ENCODE measurements at places on chromosomes 11 and 22. TPM values are rescaled to one million over a fixed set of nuclear protein-coding genes. Genes with fewer than 3 reads are reported as not detected.
A peak's percentile ranks its signal among the peaks of the same experiment; 100 is the strongest.

Gene INSC
- total RNA-seq = not detected

Gene UPB1
- total RNA-seq = 6.7 TPM

Gene TESMIN
- 22.1 TPM for total RNA-seq

Gene OR4A16
- not detected for total RNA-seq

Gene CATSPERZ
- total RNA-seq = 16.7 TPM

Gene SLC22A9
- total RNA-seq = 1.7 TPM

Gene GPHA2
- total RNA-seq = not detected

Gene P2RX6
- total RNA-seq = not detected

GRCh38 chr11:13883042-13883441 is 79.5 kb upstream of the SPON1 start:
- H3K27me3 ChIP-seq = no peaks in the 10 kb centered on the region
- no peaks in the 10 kb centered on the region for H3K36me3 ChIP-seq
- H3K4me1 ChIP-seq = no peaks in the 10 kb centered on the region
- DNase-seq = no peak

DNA sequence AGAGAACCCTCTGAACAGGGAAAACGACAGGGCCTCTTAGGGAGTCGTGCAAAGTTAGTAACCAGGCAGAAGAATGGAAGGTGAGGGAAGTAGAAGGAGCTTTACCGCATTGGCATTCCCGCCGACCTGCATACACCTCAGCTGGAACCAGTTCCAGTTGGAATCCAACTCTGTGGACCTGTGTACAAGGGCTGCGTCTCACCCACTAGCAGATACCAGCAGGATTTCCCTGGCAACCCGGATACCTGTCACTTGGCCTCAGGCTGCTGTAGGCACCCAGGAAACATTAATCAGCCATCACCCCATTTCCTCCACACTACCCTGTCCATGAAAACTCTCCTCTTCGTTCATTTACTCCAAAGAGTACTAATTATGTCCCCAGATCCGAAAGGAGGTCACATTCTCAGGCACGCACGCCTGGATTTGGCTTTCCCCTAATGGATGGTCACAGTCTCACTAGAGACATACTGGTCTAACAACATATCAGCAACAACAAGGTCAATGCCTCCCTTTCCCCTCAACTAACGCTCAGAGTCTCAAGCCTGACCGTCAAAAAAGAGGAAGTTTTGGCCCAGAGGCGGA is 842 bp downstream of the ARFGAP2 start:
- H3K4me1 ChIP-seq = peaks cover 8% of the 10 kb centered on the region
- peak overlapping the region; percentile 99 for H3K4me3 ChIP-seq
- H3K27me3 ChIP-seq = no peaks in the 10 kb centered on the region
- H3K36me3 ChIP-seq = peaks cover 12% of the 10 kb centered on the region
- H3K27ac ChIP-seq = peak overlapping the region; percentile 99
- DNase-seq = no peak

DNA sequence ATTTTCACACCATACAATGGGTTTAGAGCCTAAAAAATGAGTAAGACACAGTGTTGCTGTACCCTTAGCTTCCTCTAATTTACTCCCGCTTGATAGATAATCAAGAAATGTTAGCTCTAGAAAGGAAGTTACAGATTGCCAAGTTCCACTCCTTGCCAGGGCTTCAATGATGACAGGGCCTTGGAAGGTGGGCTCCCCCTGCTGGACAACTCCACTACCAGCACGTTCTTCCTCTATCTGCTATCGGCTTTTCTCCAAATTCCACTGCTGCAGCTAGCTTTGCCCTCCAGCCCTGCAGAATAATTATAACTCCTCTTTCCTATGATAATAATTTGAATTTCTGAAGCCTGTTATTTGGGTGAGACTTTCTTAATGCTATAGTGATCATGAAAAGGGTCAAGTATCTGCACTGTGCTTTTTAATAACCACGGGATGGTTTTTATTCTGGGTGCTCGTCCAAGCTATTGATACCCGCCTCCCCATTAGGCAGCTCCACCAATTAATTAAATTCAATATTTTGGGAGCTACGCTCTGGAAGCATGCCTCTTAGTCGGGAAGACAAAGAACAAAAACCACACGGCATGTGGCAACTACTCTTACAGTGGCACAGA is 9.0 kb downstream of the SYN3 start:
- H3K36me3 ChIP-seq = no peaks in the 10 kb centered on the region
- H3K27me3 ChIP-seq = no peaks in the 10 kb centered on the region
- DNase-seq = peak; percentile 72

DNA sequence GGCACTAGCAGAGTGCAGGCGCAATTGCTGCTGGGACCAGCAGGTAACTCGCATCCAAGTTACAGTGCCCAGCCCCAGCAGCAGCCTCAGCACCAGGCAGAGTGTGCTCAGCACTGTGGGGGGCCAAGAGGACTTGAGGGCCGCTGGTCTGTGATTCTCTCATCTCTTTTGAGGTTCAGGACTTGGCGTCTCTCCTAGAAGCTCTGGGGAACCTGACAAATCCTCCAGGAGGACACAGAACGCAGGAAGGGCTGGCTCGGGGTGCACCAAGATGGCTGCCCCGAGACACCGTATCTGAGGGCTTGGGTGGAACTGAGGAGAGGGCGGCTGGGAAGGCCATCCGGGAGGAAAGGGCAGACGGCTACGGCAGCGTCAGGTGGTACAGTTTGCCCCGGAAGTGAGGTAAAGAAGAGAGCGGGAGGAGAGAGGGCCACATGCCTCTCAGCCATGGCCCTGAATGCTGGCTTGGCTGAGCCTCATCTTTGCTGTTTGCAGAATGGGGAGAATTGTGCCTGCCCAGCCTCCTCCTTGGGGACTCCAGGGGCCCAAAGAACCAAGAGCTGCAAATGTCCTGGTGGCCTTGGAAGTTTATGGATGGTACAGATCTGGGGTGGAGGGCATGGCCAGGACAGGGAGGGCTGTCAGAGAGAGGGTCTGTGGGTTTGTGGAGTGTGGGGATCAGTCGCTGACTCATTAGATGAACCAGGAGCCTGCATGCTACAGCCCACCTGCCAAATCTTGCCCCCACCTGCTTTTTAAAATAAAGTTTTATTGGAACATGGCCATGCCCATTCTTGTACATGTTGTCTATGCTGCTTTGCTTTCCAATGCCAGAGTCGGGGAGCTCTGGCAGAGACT is 78.0 kb downstream of the MYEOV start:
- H3K4me1 ChIP-seq = 0 out of 2 replicates have a peak, but pooled peaks cover 6% of the 10 kb centered on the region
- H3K36me3 ChIP-seq = no peaks in the 10 kb centered on the region
- DNase-seq = peak; percentile 27
- H3K27ac ChIP-seq = peak overlapping the region; percentile 5

DNA sequence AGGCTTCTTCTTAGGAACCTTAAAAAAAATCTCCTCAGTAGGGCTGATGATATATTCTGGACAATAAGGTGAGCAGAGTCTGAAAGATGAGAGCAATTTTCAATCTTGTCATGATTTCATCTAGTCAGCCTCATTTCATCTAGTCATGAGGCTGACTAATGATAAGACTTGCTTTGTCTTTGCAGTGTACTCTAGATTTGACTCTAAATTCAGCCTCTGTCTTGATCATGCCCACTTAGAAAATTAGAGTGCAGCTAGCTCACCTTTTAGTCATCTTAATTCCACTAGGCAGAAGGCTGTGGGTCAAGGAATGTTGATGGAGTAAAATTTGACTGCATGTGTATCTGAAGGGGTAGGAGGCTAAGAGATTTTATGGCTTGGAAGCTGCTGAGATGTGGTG is 5.5 kb downstream of the EHF start:
- no peak overlapping the region for H3K27ac ChIP-seq
- no peak overlapping the region for H3K4me3 ChIP-seq
- no peak for DNase-seq
- no peaks in the 10 kb centered on the region for H3K27me3 ChIP-seq

DNA sequence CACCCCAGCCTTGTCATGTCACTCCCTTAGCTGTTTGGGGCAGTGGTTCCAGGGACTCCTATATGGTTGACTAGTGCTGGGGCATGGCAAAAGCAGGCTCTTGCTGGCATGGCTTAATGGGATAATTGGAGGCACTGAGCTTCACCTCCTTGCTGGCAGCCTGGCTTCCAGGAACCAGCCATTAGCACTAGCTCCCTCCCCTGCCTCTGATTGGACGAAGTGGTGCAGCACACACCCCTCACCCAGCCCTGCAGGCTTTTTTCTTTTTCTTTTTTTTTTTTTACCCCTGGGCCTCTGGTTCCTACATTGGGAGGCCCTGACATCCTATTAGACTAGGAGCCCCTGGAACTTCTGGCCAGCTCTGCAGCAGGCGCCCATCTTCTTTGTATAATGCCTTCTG is 18.6 kb downstream of the PHLDB1 start:
- DNase-seq = peak; percentile 53
- no peak overlapping the region for H3K4me3 ChIP-seq

- H3K4me3 ChIP-seq = no peak overlapping the region
- DNase-seq = no peak
- no peaks in the 10 kb centered on the region for H3K4me1 ChIP-seq
- no peaks in the 10 kb centered on the region for H3K27me3 ChIP-seq
- no peaks in the 10 kb centered on the region for H3K36me3 ChIP-seq
Measured at GRCh38 chr11:95565724-95566141, 223.8 kb downstream of the FAM76B start.

GRCh38 chr11:41145420-41145819 is 314.0 kb downstream of the LRRC4C start:
- H3K27ac ChIP-seq = no peak overlapping the region
- H3K4me3 ChIP-seq = no peak overlapping the region
- no peaks in the 10 kb centered on the region for H3K36me3 ChIP-seq
- H3K4me1 ChIP-seq = no peaks in the 10 kb centered on the region
- H3K27me3 ChIP-seq = no peaks in the 10 kb centered on the region

- no peaks in the 10 kb centered on the region for H3K27me3 ChIP-seq
- DNase-seq = no peak
- H3K4me1 ChIP-seq = no peaks in the 10 kb centered on the region
- no peak overlapping the region for H3K4me3 ChIP-seq
- no peak overlapping the region for H3K27ac ChIP-seq
- H3K36me3 ChIP-seq = no peaks in the 10 kb centered on the region
Measured at GRCh38 chr11:81870066-81870412, 863.6 kb downstream of the FAM181B start.

DNA sequence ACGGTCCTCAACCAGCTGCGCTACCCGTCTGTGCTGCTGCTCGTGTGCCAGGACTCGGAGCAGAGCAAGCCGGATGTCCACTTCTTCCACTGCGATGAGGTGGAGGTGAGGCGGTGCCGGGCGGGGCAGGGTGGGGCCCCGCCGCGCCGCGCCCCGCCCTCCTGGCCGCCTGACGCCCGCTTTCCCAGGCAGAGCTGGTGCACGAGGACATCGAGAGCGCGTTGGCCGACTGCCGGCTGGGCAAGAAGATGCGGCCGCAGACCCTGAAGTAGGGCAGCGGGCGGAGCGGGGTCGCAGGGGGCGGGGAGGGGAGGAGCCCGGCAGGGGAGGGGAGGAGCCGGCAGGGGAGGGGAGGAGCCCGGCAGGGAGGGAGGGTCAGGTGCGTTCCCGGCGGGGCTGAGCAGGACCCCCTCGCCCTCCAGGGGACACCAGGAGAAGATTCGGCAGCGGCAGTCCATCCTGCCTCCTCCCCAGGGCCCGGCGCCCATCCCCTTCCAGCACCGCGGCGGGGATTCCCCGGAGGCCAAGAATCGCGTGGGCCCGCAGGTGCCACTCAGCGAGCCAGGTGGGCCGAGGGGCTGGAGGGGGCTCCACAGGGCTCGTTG is 14.7 kb downstream of the EPS8L2 start:
- H3K4me3 ChIP-seq = no peak overlapping the region
- H3K27me3 ChIP-seq = no peaks in the 10 kb centered on the region
- H3K4me1 ChIP-seq = no peaks in the 10 kb centered on the region
- no peak for DNase-seq

GRCh38 chr22:19041704-19042074 is 80.5 kb downstream of the DGCR2 start:
- no peak overlapping the region for H3K4me3 ChIP-seq
- H3K27me3 ChIP-seq = no peaks in the 10 kb centered on the region
- no peak overlapping the region for H3K27ac ChIP-seq

DNA sequence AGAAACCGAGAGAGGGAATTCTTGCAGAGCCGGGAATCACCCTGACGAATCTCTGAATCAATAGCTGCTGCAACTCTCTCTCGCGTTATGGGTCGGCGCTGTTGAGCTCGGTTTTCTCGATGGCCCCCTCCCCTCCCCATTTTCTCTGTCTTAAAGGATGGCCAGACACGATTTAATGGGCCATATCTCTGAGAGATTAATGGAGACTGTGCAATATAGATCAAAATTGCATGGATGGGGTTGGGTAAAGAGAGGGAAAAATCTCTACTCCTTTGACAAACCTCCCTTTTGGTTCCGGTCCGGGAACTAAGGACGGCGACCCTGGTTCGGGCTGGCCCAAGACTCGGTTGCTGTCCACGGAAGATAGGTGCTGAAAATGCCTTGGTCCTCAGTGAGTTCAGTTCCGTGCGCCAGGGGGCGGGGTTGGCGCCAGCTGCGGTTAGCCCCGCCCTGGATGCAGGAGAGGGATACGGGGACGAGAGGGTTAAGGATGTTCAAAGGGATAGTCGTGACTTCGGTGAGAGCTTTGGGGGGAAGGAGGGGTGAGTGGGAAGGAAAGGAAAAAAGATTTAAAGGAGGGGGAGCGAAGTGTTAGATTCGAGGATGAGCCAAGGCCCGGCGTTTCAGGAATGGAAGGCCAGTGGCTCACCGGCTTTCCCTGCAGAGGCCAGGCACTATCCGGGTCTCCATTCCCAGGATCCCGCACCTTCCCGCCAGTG is 103.6 kb upstream of the HSD17B12 start:
- H3K4me1 ChIP-seq = no peaks in the 10 kb centered on the region
- no peaks in the 10 kb centered on the region for H3K36me3 ChIP-seq
- no peak overlapping the region for H3K4me3 ChIP-seq
- peak; percentile 74 for DNase-seq
- peaks cover 4% of the 10 kb centered on the region for H3K27me3 ChIP-seq

GRCh38 chr11:101497291-101497690 is 86.5 kb downstream of the TRPC6 start:
- no peaks in the 10 kb centered on the region for H3K27me3 ChIP-seq
- DNase-seq = no peak
- no peaks in the 10 kb centered on the region for H3K4me1 ChIP-seq

- peak; percentile 85 for DNase-seq
- H3K36me3 ChIP-seq = no peaks in the 10 kb centered on the region
- no peaks in the 10 kb centered on the region for H3K27me3 ChIP-seq
- H3K4me1 ChIP-seq = peaks cover 8% of the 10 kb centered on the region
- no peak overlapping the region for H3K4me3 ChIP-seq
- H3K27ac ChIP-seq = no peak overlapping the region
Measured at GRCh38 chr11:363948-364761, 5.1 kb upstream of the B4GALNT4 start.

- peak within 1 kb of the TSS; percentile 55 for H3K27ac ChIP-seq
- peak; percentile 77 for DNase-seq
- H3K4me1 ChIP-seq = peaks cover 6% of the 10 kb centered on the region
Measured at GRCh38 chr11:7672960-7673723, at the start of gene CYB5R2. TSS of gene CYB5R2 (minus strand) at chr11:7673500. CDS start at chr11:7672825, 675 bp downstream.

DNA sequence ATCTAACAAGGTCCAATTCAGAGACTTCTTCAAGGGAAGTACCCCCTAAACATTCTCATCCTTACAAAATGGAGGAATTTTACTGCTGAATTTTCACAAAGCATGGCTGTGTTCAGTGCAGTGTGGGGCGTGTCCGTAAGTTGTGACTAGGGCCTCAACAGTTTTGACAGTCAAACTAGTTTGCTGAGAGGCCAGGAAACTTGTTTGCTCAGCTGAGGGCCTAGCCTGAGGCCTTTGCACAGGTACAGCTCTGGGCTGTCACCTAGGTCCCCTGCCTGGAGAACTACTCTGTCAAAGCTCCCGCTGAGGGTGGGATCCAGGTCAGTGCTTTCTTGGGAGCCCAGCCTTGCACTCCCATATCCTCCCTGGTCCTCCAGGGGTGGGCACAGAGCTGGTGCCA is 27.9 kb downstream of the TCP11L1 start:
- peak; percentile 48 for DNase-seq
- no peak overlapping the region for H3K27ac ChIP-seq
- peaks cover 10% of the 10 kb centered on the region for H3K4me1 ChIP-seq
- no peak overlapping the region for H3K4me3 ChIP-seq

- no peaks in the 10 kb centered on the region for H3K36me3 ChIP-seq
- no peak overlapping the region for H3K27ac ChIP-seq
- no peak overlapping the region for H3K4me3 ChIP-seq
- no peak for DNase-seq
- no peaks in the 10 kb centered on the region for H3K27me3 ChIP-seq
Measured at GRCh38 chr22:43446037-43446803, 34.4 kb downstream of the MPPED1 start.
